ENCODE measurements at places on chromosomes 5 and 9.

DNA sequence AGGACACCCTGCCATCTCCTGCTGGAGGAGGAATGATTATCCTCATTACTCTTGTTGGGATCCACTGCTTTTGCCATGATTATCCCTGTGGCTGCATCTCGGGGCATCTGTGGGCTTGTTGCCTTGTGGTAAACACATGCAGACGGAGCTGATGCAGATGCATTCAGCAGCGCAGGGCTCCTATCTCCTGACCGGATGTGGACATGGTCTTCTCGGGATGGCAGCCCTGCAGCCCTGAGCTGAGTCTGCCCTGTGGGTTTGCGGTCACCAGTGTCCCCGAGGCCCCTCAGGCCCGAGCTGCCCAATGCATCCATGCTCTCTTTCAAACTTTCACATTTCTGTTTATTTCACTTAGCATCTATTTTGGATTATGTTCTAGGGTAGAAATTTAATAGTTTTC lies 250.4 kb upstream of the IRX1 start:
- peak; percentile 42 for DNase-seq

DNA sequence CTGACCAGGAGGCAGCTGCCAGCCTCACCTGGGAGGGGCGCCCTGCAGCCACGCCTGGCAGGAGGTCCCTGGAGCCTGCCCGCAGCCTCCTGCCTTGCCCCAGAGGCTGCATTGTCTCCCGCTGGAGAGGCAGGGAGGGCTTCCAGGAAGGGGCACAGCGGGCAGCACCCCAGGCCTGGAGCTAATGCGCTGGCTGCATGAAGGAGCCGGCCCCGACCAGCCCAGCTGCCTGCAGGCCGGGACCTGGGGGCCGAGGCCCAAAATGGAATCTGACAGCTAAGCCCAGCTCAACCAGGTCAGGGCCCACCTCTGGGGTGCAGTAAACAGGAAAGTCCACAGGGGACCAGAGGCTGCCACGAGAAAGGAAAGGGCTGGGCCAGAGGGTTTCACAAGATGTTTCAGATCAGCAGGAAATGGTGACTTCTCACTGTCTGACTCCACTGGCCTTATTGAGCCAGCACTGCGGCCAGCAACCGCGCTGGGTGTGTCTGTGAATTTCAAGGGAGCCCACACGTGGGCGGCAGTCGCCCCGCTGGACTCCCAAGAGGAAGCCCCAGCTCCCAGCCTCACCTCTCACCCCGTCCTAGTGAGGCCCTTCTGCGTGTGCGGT lies 18.6 kb upstream of the NOTCH1 start:
- DNase-seq = peak; percentile 65

GRCh38 chr5:137315534-137316345 lies 183.4 kb downstream of the SPOCK1 start:
- DNase-seq = no peak

- DNase-seq = no peak
Measured at GRCh38 chr9:117116084-117116483, 298.8 kb downstream of the ASTN2 start.

GRCh38 chr9:32716425-32716824 lies 66.9 kb upstream of the TMEM215 start:
- DNase-seq = no peak

DNA sequence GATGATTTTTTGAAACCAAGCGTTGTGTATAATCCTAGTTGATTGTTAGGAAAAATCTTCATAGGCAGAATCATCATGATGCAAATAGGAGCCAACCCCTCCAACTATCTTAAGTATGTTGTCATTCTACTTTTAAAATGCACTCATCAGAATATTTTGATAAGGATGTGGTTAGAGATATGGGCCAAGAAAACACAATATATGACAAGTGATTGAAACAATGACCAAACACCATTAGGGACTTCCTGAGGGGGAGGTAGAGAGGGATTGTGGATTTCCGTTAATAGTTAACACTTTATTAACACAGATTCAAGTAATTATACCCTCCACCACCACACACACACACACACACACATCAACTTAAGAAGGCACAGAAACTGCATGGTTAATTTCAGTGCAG lies 143.3 kb downstream of the ARSB start:
- no peak for DNase-seq

GRCh38 chr5:136749016-136749415 lies 383.7 kb upstream of the TRPC7 start:
- no peak for DNase-seq

DNA sequence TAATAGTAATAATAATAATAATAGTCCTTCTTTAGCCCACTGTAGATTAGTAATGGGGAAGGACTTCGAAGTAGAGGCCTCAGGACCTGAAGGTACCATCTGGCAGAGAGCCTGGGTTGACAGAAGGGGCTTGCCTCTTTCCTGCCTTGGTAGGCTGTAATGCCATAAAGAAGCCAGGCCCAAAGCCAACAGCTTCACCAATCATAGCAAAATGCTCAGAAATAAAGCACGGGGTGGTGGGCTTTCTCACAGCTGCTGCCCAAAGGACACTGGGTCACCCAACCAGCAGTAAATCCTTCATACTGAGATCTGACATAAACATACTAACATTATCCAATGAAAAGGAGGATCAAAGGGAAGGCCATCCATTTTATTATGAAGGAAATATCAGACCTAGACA lies 70.7 kb downstream of the SUSD1 start:
- DNase-seq = no peak

- no peak for DNase-seq
Measured at GRCh38 chr9:18238254-18238653, 235.7 kb upstream of the ADAMTSL1 start.

GRCh38 chr5:175593794-175594193 lies 64.1 kb upstream of the HRH2 start:
- peak; percentile 18 for DNase-seq

GRCh38 chr9:98743329-98743728 lies 34.6 kb upstream of the GABBR2 start:
- DNase-seq = no peak

- DNase-seq = no peak
Measured at GRCh38 chr9:116008278-116008677, 145.3 kb upstream of the PAPPA start.

DNA sequence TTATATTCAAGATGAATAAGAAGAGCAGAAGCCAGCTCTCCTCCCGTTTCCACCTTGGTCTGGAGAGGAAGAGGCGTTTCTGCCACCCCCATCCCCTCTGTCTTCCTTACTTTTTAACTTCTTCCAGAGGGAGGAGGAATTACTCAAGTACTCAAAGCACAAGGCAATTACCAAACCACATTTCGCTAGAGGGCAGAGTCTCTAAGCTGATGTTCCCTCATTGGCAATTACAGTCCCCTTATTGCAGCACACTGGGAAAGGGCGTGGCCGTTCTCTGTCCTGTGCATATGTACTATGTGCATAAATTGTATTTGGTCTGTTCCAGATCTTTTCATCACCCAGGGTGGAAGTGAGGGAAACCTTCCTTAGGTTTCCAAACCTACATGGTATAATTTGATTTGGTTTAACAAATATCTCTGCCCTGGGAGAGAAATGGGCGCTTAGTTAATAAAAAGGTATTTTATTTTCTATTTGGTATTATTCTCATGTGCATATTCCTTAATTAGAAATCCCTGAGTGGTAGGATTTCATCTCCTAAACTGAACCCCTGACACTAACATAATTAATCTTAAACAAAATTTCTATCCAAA lies 29.8 kb upstream of the ALDOB start:
- peak; percentile 69 for DNase-seq

GRCh38 chr5:109529520-109529919 lies 119.7 kb upstream of the PJA2 start:
- DNase-seq = no peak

- DNase-seq = no peak
Measured at GRCh38 chr9:71685394-71685793, 82.9 kb downstream of the CEMIP2 start.

DNA sequence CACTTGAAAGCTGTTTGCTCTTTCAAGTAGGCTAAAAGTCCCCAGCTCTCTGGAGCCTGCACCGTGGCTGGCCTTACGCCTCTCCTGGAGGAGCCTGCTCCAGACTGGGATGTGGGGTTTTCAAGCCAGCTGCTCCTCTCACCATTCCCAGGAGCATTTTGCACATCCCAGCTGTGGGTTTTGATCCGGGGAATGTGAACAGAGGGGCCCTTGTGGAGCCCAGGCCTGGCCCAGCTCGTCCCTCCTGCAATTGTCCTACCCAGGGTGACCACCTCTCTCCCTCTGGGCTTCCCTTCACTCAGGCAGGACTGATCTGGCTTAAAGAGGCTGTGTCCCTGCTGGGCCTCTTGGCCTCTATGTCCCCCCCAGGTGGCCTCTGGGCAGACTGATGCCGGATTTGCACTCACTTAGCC lies 32.5 kb upstream of the TIFAB start:
- no peak for DNase-seq

- peak; percentile 96 for DNase-seq
Measured at GRCh38 chr9:101028346-101029314, at the start of gene PLPPR1. Gene PLPPR1, plus strand, starts transcription at chr9:101028727.

GRCh38 chr5:135048286-135048685 lies 14.3 kb upstream of the PITX1 start:
- DNase-seq = no peak

DNA sequence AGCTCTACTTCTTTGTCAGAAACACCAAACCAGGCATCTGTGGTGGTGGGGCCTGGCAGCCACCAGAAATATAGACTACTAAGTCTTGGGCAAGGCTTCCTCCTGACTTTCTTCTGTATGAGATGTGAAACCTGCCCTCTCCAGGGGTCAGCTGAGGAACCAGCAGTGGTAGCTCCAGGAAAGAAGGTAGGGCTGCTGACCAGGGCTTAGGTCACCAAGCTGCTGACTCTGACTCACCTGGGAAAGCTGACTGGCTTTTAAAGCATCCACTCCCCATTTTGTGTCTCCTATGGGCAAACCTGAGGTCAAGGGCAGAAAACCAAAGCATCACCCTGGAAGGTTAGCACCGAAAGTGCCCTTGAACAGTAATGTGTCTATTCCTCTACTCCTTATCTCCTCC lies 10.4 kb upstream of the SH3TC2 start:
- DNase-seq = peak; percentile 67

- DNase-seq = no peak
Measured at GRCh38 chr5:172303572-172304335, 20.2 kb upstream of the UBTD2 start.

GRCh38 chr9:95505072-95505716 lies 11.6 kb downstream of the PTCH1 start:
- DNase-seq = no peak

DNA sequence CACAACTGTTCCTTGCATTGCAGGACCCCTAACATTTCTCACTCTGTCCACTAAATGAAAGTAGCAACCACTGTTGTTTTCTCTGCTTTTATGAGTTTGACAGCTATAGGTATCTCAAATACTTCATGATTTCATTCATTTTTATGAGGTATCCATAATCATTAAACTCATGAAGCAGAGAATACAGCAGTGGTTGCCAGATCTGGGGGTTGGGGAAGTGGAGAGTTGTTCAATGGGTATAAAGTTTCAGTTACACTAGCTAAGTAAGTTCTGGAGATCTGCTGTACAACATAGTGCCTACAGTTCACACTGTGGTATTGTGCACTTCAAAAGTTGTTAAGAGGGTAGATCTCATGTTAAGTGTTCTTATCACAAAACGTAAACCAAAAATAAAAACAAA lies 23.4 kb upstream of the CAMK4 start:
- no peak for DNase-seq

- no peak for DNase-seq
Measured at GRCh38 chr5:157913575-157913974, 54.6 kb upstream of the CLINT1 start.

DNA sequence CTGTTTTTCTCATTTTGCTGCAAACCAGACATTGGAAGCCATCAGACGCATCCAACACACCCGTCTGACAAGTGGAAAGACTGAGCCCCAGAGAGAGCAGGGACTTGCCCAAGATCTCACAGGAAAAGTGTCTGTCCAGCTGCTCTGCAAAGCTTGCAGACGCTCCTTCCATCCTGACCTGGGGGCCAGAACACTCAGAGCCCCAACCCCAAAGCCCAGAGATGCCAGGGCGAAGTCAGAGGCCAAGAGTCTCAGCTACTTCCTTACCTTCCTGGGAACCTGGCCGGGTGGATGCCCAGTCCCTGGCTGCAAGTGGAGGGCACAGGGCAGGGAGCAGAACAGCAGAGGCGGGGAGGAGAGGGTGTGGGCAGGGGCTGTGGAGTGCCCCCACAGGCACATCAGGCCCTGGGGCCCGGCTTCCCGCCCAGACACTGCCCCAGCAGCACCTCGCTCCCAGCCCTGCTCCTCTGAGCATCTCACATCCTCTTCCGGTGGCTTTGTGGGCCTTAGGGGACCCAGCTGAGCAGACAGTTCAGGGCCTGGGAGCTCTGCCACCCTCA lies 9.7 kb upstream of the RALGDS start:
- DNase-seq = no peak

DNA sequence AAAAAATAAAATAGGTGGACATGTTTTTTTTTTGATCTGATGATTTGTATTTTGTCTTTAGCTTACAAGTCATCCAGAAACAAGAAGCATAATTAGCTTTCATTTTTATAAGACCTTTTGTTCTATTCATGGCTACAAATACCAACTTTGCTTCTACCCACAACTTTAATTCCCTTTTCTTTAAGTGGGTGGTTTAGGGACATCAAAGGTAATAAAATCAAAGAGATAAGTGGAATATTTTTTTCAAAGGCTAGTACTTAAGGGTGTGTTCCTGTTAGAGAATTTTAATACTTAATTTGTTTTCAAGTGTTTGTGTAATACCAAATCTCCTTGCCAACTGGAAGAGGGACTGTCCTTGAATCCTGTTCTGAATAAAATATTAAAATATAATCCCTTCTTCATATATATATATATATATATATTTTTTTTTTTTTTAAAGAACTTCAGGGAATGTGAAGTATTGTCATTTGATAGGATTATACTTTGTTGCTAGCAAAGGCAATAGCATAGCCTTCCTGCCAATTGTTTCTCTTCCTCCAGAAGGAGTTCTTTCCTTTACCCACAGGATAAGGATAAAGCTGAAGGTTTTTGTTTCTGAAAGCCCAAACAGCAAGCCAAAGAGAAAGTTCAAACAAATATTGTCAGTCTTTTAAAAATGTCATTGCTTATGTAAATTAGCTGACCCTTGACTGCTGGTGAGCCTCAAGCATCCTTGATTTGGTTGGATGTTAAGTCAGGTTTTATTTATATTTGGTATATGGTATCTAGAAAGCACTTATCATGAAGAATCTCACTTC lies 108.9 kb downstream of the PAM start:
- DNase-seq = no peak

Data from islet precursor cell (in vitro differentiated cells).